ENCODE measurements at places on chromosomes 7 and 10. TPM values are rescaled to one million over a fixed set of nuclear protein-coding genes. Genes with fewer than 3 reads are reported as not detected.

DNA sequence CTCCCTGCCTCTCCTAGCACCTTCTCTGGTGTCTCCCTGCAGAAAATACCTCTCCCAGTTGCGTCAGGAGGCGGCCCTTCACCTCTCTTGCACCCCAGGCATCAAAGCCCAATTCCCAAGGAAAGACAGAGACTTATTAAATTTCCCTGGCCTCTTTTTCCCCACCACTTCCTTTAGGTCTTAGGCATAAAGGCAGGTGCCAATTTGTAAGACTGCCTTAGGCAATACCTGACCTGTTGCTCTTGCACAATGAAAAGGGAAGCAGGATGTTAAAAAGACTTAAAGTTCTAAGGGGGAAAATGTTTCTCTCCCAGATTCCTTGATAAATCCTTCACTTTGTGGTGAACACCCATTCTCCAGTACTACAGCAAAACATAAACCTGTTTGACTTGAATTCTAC is 186.7 kb downstream of the SLC25A13 start:
- DNase-seq = no peak

DNA sequence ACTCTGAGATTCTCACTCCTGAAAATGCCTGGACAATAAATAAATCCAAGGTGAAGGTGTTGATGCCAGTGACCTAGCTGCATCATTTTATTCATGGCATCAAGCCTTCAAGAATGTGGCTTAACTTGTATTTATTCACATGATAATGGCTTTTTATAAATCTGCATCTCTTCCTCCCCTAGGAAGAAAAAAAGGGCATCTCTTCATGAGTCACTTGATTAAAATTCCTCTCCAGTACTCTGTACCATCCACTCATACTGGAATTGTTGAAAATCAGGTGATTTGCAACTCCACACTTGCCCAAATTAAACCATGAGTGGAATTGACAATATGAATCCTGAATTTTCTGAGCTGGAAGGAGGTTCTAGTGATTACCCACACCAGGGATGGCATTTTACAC is 30.2 kb downstream of the PTPRE start:
- DNase-seq = no peak

Gene CFAP43
- not detected for total RNA-seq

DNA sequence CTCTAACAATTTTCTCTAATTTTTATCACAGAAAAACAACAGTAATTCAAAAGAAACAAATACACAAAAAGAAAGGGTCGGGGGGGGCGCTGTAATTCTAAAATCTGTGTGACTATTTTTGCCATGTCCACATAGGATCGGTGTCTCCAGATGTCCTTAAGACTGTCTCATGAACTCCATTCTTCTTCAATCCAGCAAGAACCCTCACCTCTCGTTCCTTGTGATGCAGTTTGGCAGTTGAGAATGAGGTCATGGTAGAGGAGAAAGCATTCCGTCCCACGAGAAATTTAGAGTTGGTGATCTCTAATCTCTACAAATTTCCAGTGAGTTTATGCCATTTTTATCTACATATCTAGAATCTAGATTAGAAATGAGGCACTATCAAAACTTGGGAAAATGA is 394.7 kb downstream of the TFEC start:
- DNase-seq = no peak

All from IMR-90 (cell line).